Placental epithelial cell (primary cell): ENCODE measurements at places on chromosomes 6 and 20. TPM values are rescaled to one million over a fixed set of nuclear protein-coding genes. Genes with fewer than 3 reads are reported as not detected.

The RAD21L1 gene
- under 0.01 TPM in 1 of 2 replicates, not detected in the other for total RNA-seq

The NR2E1 gene
- total RNA-seq, result not detected in 2 replicates

The FUCA2 gene
- total RNA-seq, result 25.9 and 52.1 TPM in 2 replicates

The ID1 gene
- total RNA-seq, result 2.3 and 2.4 TPM in 2 replicates

The FERMT1 gene
- 15.3 and 41.8 TPM in 2 replicates for total RNA-seq

The MACROD2 gene
- 0.65 and 2.7 TPM in 2 replicates for total RNA-seq

The SPATS1 gene
- not detected in 2 replicates for total RNA-seq

The SIRPA gene
- total RNA-seq, result 2.1 and 3.1 TPM in 2 replicates

The BMP2 gene
- 0.65 and 0.79 TPM in 2 replicates for total RNA-seq

The SLC25A27 gene
- total RNA-seq, result 0.11 and 2.7 TPM in 2 replicates

The CAPN11 gene
- not detected in 2 replicates for total RNA-seq

The MAFB gene
- 33.2 and 79.3 TPM in 2 replicates for total RNA-seq

The ACTL10 gene
- 6.0 and 7.1 TPM in 2 replicates for total RNA-seq

The SLC24A3 gene
- 0.11 and 0.39 TPM in 2 replicates for total RNA-seq

The PPP1R3G gene
- 7.9 and 11.4 TPM in 2 replicates for total RNA-seq

The EYA2 gene
- total RNA-seq, result not detected in 2 replicates

The CD24 gene
- total RNA-seq, result 56.3 and 150 TPM in 2 replicates

The HMGCLL1 gene
- not detected in 2 replicates for total RNA-seq

The GPSM3 gene
- 0.79 and 2.2 TPM in 2 replicates for total RNA-seq

The NRSN1 gene
- total RNA-seq, result not detected in 2 replicates

The ATG5 gene
- 36.4 and 55.7 TPM in 2 replicates for total RNA-seq

The PPARD gene
- total RNA-seq, result 7.1 and 10.5 TPM in 2 replicates

The ZNF391 gene
- total RNA-seq, result 1.5 and 2.7 TPM in 2 replicates

The PTCHD4 gene
- 9.8 and 17.7 TPM in 2 replicates for total RNA-seq

The GCNT2 gene
- total RNA-seq, result 0.79 TPM in 1 of 2 replicates, not detected in the other

The OPRM1 gene
- not detected in 2 replicates for total RNA-seq
